Astrocyte of the spinal cord (primary cell): ENCODE measurements at places on chromosomes 6 and 20.
A peak's percentile ranks its signal among the peaks of the same experiment; 100 is the strongest.

- no peak for DNase-seq
Measured at GRCh38 chr20:62064770-62065673, 659 bp downstream of the TAF4 start.

GRCh38 chr6:80967609-80968008 is 784.9 kb downstream of the TENT5A start:
- no peak for DNase-seq

DNA sequence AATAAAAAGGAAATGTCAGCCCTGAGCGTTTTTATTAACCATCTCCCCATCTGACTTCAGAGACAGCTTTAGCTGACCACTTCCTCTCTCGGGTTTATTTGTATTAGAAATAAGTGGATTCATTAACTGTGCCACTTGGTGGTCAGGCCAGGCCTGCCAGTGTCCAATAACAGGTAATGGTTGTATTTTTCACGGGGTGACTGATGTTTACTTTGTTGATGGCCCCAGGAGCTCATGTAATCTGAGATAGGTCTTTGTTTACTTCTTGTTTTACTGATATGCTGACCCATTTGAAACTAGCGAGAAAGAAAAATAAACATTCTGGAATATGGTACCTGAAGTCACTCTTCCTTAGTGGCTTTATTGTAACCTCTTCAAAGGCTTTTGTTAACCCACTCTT is 504.3 kb upstream of the SLC35B3 start:
- no peak for DNase-seq

GRCh38 chr20:57414867-57415592 is 23.8 kb downstream of the RBM38 start:
- no peak for DNase-seq

- DNase-seq = no peak
Measured at GRCh38 chr6:74734901-74735300, 471.0 kb downstream of the COL12A1 start.

DNA sequence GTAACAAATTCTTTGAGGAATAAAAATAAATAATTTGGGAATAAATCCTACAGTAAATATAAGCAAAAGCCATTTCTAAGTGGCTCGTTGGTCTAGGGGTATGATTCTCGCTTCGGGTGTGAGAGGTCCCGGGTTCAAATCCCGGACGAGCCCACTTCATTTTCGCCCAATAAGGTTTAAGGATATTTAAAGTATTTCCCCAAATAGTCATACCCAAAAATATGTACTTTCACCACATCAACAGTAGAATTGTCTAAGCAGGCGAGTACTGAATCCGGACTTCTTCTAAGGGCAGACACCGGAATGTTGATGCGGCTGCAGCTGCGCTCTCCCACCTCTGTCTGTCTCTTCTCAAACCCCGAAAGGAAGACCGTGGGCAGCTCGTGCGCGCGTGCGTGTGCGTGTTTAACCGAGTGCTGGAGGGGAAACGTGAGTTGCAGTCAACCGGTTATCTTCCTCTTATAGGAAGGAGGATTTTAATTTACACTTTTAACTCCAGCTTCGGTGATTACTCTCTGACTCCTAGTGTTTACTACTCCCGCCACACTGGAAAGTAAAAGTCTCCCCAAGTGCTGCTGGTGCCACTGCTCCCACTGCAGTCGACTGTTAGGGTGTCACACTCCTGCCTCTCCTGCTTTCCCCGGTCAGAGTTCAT is 155.7 kb upstream of the PRSS16 start:
- DNase-seq = peak; percentile 89

- DNase-seq = no peak
Measured at GRCh38 chr6:6622501-6622900, 34.0 kb downstream of the LY86 start.

GRCh38 chr6:170253910-170254269 is 37.0 kb downstream of the DLL1 start:
- no peak for DNase-seq

DNA sequence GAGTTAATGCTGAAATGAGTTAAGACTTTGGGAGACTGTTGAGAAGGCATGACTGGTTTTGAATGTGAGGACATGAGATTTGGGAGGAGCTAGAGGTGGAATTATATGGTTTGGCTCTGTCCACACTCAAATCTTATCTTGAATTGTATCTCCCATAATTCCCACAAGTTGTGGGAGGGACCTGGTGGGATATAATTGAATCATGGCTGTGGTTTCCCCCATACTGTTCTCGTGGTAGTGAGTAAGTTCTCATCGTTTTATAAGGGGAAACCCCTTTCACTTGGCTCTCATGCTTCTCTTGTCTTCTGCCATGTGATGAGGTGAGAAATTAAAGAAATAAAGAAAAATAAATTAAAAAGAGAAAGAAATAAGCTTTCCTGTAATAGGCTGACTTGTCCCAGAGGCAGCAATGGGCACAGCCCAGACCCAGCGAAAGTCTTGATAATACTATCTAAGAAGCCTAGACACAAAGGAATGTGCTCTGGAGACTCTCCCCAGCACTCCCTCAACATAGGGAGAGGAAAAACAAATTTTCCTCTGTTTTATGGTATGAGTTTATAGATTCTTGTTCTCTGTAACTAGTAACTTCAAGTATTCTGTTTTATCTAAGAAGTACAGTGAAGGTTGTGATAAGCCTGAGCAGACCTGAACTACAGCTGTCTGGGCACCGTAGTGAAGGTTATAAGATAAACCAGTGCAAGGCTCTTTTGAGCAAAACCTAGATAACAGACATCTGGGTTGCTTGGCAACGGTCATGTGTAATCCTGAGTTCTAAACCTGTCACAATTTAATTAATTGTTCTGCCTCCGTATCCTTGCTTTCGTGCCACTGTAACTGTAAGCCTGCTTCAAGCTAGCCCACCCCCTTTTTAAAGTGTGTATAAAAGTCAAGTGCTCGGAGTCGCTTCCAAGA is 88.9 kb upstream of the ECI2 start:
- peak; percentile 62 for DNase-seq

DNA sequence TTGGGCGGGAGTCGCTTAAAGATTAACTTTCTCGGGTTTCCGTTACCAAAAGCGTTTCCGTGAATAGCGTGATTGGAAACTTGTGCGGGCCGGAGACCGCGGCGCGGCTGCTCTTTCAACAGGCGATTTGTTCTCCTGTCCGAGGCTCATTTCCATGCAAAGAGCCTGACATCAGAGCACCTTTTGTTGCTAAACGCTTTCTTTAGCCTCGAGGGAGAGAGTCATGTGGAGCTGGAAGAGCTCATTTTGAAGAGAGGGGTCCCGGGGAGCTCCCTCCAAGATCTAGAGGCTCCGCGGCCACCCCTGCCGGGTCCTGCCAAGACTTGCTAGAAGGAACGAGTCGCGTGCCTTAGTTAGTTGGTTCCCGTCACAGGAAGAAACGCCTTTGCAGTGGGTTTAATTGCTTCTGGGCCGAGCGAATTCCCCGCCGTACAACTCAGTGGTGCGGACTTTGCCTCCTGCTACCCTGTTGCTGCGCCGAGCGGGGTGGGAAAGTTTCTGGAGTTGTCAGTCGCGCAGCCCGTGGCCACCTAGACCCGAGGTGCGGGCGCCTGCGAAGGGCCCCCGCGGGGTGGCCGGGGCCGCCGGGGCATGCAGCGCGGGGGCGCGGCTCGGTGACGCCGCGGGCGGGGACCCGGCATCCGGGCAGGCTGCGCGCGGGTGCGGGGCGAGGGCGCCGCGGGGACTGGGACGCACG is at the start of gene SASH1:
TSS of gene SASH1 (plus strand) at position 489 of the 697 bp plus-strand sequence. CDS start 230 bp downstream, outside the sequence.
- DNase-seq = peak; percentile 83

DNA sequence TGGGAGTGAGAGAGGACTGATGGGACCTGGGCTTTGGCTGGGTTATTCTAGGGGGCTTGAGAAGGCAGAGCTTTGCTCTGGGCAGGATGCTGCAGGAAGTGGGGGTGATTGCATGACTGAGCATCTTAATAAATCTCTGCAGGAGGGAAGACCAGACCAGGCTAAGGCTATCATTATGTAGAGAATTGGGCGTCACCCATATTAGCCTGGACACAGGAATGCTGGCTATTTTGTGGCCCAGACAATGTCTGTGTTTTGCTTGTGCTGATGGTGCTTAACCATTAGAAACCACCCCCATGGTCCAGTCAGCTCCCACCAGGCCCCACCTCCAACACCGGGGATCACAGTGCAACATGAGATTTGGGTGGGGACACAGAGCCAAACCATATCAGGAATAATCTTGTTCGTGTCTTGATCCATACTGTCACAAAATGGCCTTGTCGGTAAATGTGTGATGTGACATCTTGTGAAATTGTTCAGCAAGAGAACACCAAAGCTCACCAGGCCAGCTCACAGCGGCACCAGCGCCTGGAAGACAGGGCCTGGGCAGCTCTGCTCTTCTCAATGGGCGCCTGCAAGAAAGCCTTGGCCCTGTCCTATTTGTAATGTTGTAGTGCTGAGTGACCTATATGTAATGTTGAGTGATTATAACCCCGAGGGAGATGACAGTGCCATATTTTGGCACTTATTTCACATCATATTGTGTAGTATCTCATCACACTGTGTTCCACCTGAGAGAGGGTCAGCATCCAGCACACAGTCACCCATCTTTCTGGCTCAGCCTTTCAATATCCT is 211.8 kb downstream of the QKI start:
- no peak for DNase-seq

GRCh38 chr6:6841571-6841970 is 253.1 kb downstream of the LY86 start:
- DNase-seq = no peak

DNA sequence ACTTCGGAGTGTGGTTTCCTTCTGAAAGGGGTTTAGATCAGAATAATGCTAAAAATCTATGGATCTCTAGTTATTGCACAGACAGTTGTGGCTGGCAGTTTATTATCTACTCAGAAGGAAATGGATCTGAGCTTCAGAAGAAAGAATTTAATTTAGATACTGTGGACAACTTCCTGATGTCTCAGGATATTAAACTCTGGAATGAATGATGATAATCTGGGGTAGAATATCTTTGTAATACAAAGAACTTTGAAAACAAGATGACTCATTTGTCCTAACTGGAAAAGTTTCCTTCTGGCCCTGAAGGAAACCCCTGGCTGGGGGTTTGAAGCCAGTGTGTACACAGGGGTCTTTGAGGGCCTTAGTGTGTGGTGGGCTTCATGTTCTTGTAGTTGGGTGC is 78.0 kb downstream of the EDN3 start:
- no peak for DNase-seq

DNA sequence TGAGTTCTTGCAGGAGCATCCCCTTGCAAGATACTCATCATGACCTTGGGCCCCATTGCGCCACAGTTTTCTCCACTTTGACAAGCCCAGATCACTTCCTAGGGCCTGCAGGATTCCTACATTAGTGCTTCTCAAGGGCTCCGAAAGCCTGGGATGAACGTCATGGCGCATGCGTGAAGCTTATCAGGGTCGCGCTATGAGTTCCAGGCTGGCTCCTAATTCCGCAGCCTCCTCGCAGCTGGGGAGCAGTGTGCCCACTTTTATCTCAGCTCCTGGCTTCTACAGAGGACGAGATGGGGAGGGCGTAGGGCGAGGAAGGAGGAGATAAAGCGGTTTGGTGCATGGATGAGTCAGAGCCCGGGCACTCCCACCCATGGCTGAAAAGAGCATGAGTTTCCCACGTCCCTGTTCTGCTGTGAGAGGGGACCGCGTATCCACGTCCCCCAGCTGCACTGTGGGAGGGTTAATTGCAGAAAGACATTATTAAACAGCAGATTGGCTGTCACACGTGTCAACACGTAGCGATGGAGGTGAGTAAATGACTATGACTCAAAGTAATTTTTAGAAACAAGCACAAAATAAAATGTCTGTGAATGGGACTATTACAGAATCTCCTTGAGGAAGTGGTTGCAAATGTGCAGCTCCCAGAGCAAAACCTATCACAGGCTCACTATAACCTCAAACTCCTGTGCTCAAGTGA is 72.9 kb upstream of the DSP start:
- peak; percentile 40 for DNase-seq

DNA sequence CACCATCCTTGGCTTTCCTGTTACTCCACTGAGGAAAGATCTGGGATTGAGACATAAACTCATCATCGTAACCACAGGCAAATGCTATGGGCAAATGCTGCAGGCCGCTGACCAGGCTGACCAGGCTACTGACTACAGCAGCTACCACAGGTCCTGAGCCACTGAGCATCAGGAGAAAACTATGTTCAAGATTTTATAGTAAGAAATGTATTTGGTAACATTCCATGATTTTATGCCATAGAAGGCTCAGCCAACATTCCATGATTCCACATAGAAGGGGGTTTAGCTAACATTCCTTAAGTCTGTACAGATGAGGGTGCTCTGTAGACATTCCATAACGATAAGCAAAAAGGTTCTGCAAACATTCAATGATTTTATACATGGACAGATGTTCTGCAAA is 16.1 kb upstream of the B4GALT5 start:
- DNase-seq = no peak

GRCh38 chr6:17334265-17334664 is 53.1 kb downstream of the RBM24 start:
- peak; percentile 3 for DNase-seq

GRCh38 chr6:40907198-40907701 is 131.8 kb downstream of the UNC5CL start:
- DNase-seq = peak; percentile 32

GRCh38 chr6:85049282-85049681 is 284.9 kb upstream of the TBX18 start:
- DNase-seq = no peak

GRCh38 chr6:56749632-56750151 is 107.0 kb upstream of the DST start:
- DNase-seq = peak; percentile 88

- DNase-seq = no peak
Measured at GRCh38 chr6:51648774-51649173, 438.6 kb downstream of the PKHD1 start.

GRCh38 chr6:90820436-90820835 is 233.6 kb upstream of the MAP3K7 start:
- no peak for DNase-seq

DNA sequence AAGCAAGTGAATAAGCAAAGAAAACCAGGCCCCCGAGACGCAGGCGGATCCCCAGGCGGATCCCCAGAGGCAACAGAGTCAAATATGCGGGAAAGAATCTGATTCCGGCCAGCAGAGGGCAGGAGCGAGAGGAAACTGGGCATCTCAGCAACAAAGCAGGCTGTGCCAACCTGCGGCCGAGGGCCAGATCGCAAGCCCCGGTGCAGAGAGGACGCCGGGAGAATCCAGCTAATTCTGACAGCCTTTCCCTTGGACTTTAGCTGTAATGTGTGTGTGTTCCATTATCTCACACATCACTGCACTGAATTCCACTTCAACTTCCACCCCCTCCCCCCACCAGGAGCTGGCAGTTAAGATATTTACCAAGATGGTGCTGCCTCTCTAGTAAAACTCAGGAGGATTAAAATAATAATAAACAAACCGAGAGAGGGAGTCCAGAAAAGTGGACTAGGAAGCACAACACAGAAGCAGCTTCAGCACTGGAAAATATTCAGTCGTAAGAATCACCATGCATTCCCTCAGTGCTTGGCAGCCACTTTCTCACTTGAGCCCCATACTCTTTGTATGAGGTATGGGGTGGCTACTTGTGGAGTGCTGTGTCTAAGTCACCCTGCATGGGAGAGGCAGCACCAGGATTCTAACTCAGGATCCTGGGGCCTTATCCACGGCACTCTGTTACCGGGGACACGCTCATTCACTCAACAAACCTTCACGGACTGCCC is 66.2 kb upstream of the SNX9 start:
- DNase-seq = peak; percentile 77

GRCh38 chr20:61447952-61448351 is 195.9 kb downstream of the CDH4 start:
- DNase-seq = no peak
